ENCODE measurements at places on chromosomes 6 and 20.
A peak's percentile ranks its signal among the peaks of the same experiment; 100 is the strongest.

DNA sequence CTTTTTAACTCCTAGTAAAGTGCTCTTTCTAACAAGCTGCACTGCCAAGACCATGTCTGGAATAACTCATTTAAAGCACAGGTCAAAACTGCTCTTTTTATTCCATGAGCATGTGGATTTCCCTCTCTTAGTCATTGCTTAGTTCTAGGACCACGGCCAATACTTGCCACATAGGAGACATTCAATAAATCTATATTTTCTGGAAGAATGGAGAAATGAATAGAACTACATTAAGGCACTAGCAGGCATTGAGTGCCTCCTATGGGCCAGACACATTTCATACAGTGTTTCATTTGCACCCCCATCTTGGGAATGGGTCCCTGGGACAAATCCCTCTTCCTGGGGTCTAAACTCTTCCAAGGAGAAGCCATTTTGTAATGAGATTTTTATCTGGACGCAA is 552.8 kb upstream of the CITED2 start:
- DNase-seq, result peak; percentile 6

- no peak for DNase-seq
These were observed 298.3 kb downstream of the PRL start for GRCh38 chr6:21998582-21998981.

GRCh38 chr6:21634582-21634981 is 41.0 kb downstream of the SOX4 start:
- no peak for DNase-seq

DNA sequence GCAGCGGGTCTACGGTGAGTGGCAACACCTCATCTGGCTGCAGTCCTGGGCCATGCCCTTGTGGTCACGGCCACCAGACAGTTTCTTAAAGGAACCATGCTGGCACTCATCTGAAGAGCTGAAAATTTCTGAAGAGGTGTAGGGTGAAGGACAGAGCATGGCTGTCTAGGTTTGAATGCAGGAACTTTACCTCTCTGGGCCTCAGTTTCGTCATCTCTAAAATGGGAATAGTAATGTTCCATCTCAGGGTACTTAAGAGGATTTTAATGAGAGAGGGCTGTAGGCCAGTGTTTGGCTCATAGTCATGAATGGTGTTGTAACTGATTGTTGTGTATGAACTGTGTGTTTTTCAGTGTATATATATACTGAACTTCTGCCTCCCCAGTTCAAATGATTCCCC is 5.8 kb downstream of the COX4I2 start:
- DNase-seq, result no peak

- peak; percentile 43 for DNase-seq
These were observed 69.9 kb upstream of the DDR1 start for GRCh38 chr6:30814146-30815040.

DNA sequence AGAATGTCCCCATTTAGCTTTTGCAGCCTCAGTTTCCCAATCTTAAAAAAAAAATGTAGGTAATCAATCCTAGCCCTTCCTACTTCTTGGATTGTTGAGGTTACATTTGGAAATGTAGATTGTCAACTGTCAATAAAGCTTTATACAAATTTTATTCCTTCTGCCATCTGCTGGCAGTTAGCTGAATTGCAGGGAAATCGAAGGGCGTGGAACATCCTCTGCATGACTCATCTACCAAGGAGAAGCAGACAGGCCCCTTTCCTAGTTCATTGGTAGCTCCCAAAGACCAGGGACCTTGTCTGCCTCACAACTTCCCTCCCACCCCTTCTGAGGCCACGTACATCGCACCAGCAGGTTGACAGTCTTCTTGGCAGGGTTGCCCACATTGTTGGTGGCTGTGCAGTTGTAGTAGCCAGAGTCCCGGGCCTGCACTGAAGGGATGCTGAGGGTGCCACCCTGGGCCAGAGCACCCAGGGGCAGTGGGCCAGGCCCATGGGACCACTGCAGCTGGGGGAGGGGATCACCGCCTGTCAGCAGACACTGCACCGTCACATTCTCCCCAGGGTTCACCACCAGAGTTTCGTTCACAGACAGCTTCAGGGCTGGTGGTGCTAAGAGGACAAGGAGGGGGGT is 43.6 kb downstream of the MDGA1 start:
- peak; percentile 54 for DNase-seq

- DNase-seq, result no peak
These were observed 22.7 kb upstream of the TFAP2C start for GRCh38 chr20:56606174-56606945.

DNA sequence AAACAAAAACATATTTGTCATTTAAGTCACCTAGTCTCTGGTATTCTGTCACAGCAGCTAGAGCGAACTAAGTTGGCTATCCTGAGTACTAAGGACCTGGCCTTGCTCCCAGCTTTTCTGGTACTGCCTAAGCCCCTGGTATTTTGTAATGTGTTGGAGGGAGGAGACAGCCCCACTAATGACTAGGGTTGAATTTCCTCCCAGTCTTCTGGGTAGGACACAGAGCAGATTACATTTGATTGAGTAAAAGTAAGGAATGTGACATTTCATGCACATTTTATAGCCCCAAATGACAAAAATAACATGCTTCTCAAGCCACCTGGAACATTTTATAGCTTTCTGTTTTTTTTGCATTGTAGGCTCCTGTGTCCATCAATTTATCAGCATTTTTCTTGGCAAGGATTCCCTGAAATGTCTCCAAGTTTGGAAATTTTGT is 47.9 kb upstream of the DDR1 start:
- no peak for DNase-seq

GRCh38 chr20:43448748-43449535 is 8.8 kb upstream of the SRSF6 start:
- DNase-seq, result peak; percentile 56

- DNase-seq, result no peak
These were observed 39.5 kb downstream of the TGM3 start for GRCh38 chr20:2335096-2335870.

- no peak for DNase-seq
These were observed 11.4 kb upstream of the KCNQ2 start for GRCh38 chr20:63483834-63484233.

- no peak for DNase-seq
These were observed 327.0 kb downstream of the BMP2 start for GRCh38 chr20:7094438-7094997.
